Fibroblast of the conjunctiva (primary cell): ENCODE measurements at places on chromosomes 11 and 22.
A peak's percentile ranks its signal among the peaks of the same experiment; 100 is the strongest.

DNA sequence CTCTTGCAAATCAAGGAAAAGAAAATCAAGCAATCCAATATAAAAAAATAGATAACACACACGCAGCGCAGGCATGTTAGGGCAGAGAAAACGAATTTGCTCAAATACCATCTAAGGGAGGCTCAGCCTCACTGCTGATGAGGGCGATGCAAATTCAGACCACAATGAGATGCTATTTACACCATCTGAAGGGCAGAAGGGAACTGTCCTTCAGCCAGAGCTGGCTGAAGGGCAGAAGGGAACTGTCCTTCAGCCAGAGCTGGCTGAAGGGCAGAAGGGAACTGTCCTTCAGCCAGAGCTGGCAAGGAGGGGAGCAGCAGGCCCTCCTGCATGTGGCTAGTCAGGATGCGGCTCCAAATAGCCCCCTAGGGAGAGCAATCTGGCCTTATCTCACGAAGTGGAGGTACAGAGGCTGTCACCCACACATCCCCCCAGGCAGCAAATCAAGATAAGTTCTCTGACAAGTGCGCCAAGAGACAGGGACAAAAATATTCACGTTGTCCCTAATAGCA is 7.6 kb upstream of the SLC39A13 start:
- no peak for DNase-seq

DNA sequence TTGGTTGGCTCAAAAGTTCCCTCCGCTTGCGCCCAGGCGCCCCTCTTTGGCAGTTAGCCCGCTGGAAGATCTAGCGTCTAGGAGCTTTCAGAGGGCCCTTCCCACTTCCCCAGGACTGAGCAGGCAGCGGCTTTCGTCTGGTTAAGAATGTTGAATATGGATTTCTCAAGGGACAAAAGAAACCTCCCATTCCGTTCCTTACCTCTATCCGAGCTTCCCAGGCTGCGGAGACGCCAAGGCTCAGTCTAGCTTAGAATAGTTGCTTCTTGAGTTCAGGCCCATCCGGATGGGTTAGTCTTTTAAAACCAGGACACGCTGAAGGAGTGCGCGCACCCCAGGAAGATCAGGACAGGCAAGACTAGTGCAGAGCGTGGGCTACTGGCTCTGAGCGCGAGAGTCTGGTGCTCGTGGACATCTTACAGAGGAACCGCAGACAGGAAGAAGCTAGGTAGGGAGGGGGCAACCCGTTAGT is 1.6 kb downstream of the NELL1 start:
- no peak for DNase-seq

DNA sequence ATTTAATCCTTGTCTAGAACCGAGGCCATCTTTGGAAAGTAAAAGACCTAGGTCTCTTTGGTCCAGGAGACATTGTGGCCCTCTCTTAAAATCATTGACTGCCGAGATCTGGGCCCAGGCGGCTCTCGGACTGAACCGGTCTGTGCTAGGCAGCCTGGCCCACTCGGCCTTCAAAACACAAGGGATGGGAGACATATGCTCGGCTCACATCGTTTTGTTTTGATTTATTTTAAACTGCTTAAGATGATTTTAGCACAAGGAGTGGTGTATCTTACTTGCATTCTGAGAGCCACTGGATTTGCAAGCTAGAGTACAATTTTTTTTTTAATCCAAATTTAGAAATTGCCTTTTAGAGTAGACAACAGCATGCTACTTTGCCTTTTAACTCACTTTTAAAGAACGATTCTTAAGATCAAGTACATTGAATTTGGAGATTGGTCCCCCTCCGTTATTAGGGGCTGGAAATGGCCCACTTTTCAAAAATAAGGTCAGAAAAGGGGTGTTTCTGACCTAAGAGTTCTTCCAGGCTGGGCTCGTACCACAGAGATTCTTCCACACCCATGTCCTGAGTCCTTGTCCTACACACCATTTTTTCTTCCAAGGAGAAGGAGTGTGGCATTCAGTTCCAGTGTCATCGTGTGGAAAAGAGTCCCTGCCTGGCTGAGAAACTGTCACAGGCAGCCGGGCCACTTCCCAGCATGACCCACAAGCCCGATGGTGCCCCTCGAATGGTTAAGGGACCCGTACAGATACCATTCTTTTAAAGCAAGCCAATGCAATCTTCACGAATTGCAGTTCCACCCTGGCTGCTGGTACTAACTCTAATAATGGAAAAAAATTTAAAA is 80.5 kb upstream of the WNT7B start:
- DNase-seq = no peak

- DNase-seq = no peak
Measured at GRCh38 chr11:12673601-12673923, 659 bp upstream of the TEAD1 start.

DNA sequence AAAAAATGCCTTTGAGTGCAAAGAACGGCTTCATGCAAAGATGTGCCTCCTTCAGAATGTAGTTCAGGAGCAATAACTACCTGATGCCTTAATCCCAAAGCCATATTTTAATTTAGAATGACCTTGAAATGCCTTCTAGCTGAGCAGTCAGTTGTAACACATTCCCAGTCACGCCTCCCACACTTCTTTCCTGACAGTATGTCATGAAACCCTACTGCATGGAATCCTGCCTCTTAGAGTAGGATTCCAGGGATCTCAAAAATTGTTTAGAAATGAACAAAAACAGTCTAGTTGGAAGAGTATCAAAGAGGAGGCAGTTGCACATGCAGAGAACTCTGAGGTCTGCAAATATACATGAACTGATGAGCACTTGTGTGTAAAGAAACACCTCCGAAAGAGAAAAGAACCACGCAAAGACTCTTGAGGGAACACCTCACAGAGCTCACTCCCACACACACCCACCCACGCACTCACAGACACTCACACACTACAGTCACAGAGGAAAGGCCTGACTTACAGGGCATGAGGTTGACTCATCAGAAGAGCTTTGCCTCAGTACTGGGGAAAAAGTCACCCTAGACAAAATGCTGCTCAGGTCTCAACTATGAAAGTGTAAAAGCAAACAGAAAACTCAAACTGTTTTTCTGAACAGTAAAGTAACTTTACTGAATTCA is 77.4 kb downstream of the GGTLC2 start:
- peak; percentile 21 for DNase-seq

DNA sequence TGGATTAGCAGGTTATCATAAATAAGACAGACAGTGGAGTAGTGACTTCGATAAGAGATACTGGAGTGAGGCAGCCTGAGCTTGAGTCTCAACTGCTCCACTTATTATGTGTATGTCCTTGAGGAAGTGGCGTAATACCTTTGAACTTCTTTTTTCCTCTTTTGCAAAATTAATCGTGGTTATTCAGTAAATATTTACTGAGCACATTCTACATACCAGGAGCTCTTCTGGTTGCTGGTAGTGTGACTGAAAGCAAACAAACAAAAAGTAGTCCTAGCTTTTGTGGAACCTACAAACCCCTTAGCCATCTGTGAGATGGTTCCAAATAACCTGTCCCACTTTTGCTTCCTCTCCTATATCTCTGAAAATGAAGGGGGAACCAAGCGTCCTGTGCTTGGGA is 125.6 kb upstream of the ASPHD2 start:
- DNase-seq = no peak

GRCh38 chr11:69011624-69012091 is 1.4 kb downstream of the MRGPRF start:
- no peak for DNase-seq

- no peak for DNase-seq
Measured at GRCh38 chr11:46202149-46202548, 75.3 kb upstream of the CREB3L1 start.

DNA sequence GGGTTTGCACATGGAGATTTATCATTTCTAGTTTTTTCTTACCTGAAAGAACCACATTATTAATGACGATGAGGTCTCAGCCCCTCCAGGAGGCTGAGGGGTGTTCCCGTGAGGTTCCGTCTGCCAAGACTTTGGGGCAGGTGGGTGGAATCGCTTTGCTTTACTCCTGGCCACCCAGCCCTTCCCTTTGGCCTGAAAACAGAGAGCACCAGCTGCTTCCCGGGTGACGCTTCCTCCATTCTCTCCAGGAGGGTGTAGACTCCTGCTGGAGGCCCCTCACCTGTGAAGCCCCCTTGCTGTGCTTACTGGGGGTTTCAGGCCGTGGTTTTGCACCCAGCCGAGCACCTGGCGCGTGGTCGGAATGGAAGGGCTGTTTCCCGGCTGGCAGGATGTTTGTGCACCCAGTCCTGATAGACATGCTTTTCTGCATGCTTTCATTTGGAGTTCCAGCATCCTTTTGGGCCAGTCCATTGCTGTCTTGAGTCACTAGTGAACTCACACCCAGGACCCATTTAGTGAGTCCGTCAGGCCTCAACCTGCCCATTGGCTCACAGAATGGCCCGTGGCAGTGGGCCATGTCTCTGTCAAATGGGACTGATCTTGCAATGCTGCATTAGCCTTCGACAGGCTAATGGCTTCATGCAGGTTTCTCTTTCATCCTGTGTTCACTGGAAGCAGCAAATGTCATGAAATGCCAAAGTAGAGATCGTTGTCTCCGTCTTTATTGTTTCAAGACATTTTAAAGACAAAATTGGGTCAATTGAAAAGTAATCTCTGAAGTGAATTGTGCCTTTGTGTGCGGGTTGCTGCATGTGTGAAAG is 360.8 kb downstream of the TBC1D22A start:
- DNase-seq = no peak

DNA sequence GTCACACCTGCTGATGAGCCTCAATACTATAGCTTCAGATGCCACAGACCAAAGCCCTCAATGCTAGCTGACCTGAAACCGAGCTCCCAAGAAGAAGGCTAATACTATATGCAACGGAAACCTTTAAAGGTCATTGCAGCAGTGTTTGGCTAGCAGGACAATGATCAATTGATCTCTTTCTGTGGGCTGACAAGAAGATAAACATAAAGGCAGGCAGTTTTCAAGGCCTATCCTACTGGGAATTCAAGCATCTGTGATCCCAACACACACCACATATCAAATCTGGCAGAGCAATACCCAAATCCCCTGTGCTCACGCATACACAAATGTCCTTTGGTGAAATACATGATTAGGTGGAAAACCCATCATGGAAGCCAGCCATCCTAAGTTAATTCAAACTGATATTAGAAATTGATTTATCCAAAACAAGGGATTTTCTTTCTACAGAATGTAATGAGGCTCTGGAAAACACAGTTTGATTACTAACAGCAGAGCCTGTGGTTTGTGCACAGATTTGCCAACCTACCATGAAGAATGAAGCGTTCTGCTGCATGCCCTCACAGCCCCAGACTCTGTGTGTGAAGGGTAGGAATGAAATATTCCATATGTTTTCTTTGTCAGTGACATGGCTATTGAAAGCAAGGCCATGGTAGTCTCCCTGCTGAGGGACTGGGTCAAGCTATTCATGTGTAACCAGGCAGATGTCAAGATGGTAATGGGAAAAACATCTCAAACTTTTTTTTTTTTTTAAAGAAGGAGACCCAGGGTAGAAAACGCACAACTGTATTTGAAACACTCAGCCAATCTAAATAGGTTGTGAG is 12.2 kb downstream of the LGR4 start:
- no peak for DNase-seq

DNA sequence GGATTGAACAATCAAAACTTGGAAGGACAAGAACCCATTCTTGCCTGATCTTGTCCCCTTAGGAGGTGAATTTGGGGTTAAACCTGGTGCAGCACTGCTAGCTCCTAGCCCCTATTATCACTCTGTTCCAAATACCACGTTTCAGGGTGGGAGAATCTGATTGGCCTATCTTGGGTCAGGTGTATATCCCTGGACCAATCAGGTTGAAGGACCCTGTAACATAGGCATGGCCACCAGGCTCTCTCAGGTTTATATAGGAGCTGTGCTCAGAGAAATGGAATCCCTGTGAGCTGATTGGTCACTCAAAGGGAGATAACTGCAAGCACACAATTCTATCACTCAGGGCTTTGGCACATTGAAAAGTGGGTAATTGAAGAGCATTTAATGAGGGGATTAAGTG is 26.6 kb upstream of the AMPD3 start:
- DNase-seq = no peak

- DNase-seq = no peak
Measured at GRCh38 chr22:32309585-32310251, 47.9 kb upstream of the RFPL3 start.

DNA sequence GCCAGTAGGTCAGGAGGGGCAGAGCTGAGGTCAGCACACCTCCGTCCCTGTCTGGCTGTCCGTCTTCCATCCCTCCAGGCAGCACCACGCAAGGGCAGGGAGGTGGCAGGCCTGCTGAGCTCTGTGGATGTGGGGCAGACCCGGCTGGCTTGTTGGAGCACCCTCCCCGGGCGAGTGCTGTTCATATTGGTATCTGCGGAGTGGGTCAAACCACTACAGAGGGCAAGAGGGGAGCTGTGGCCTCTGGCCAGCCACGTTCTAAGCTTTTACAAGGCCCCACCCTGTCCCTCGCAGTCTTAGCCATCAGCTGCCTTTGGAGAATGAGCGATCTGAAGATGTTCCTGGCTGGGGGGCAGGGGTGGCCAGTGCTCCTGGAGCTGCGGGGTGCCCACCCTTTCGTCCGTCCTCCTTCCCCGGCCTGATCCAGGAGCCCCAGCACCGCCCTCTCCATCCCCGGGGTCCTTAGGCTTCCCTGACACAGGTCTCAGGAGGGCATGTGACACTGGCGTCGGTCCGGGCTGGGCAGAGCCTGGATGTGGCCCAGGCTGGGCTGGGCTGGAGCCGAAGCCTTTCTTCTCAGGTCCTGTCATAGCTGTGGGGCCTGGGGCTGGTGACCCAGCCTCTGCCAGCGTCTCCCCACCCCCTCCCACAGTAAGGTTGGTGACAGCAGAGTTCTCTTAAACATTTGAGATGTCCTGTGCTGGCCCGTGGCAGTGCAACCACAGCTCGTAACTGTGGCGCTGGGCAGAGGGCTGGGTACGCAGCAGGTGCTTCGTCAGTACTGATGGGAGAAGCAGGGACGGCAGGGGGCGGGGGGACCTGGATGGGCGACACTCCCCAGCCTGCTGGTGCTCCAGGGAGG is 31.7 kb upstream of the GRAMD4 start:
- DNase-seq = no peak

DNA sequence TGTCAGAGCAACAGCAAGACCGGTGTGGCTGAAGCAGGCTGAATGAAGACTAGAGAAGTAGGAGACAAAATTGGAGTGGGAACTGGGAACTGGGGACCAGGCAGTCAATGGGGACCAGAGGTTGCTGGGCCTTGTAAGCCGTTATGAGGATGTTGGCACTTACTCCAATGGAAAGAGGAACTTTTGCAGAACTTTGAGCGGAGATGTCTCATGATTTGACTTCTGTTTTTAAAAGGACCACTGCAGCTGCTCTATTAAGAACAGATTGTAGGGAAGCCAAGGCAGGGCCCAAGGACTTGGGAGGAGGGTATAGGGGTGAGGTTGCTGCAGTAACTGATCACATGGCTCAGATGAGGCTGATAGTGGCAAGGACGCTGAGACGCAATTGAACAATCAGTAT is 34.2 kb downstream of the IL18 start:
- DNase-seq = no peak

DNA sequence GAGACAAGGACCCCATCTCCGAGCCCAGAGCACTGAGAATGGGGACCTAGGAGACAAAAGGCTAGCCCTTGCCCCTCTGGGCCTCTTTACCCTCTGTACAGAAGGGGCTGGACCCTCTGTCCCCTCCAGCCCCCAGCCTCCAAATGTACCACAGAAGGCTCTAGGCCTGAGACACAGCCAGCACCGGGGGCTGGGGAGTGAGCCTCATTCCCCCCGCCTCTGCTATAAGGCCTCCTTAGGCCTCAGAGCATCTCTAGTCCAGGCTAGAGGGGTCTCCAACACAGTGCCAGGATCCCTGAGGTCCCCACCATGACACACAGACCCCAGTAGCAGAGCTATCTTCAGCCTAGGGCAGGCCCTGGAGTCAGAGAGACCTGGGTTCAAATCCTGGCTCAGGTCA is 4.8 kb downstream of the SMTN start:
- no peak for DNase-seq

GRCh38 chr11:78973876-78974275 is 399.2 kb upstream of the NARS2 start:
- DNase-seq = no peak
